Esophagus muscularis mucosa (tissue), 4 donors: ENCODE measurements at places on chromosomes 6 and 20. TPM values are rescaled to one million over a fixed set of nuclear protein-coding genes. Genes with fewer than 3 reads are reported as not detected.

ZC2HC1B gene
- not detected for total RNA-seq

GPX5 gene
- total RNA-seq = not detected

PPP1R16B gene
- total RNA-seq = 12.1 TPM

- DNase-seq = no peak
These were observed 182.2 kb upstream of the RREB1 start for GRCh38 chr6:6925391-6926164.

GRCh38 chr6:15500078-15500740, 162.6 kb downstream of the DTNBP1 start:
- no peak for DNase-seq

- no peak for DNase-seq
These were observed 21.4 kb upstream of the TENT5A start for GRCh38 chr6:81773887-81774286.
